ENCODE measurements at places on chromosomes 3 and 15.

DNA sequence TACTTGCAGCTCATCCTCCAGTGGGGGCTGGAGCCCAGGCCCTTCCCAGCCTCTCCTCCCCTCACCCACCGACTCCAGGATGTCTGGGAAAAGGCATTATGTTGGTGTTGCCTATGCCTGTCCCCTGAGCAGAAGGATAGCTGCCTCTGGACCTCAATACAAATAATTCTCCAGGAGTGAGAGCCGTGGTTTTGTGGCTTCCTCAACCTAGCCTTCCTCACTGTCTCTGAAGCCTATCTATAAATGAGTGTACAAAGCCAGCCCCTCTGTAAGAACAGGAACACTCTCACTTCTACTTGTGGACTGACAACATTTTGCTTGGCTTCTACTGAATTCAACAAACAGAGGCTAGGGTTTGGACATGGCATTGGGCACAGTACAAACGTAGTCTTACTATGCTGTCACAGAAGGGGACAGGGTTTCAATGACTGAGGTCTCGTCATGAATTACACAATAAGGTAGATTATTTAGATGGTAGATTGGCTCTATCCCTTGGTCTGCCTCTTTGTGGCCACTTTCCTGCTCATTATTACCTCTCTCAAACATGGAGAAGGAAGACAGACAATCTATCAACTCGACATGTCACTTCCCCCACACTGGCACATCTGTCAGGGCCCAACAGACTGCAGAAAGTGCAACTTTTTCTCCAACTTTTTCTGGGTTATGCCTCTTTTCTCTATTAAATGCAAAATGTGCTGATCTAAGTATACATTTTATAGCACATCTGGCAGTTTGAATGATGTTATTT, 82.8 kb upstream of the MEX3B start:
- DNase-seq: no peak

GRCh38 chr3:187044867-187045552, 94.3 kb downstream of the RPL39L start:
- no peak for DNase-seq

GRCh38 chr15:59306520-59307164, 66.0 kb downstream of the MYO1E start:
- no peak for DNase-seq

DNA sequence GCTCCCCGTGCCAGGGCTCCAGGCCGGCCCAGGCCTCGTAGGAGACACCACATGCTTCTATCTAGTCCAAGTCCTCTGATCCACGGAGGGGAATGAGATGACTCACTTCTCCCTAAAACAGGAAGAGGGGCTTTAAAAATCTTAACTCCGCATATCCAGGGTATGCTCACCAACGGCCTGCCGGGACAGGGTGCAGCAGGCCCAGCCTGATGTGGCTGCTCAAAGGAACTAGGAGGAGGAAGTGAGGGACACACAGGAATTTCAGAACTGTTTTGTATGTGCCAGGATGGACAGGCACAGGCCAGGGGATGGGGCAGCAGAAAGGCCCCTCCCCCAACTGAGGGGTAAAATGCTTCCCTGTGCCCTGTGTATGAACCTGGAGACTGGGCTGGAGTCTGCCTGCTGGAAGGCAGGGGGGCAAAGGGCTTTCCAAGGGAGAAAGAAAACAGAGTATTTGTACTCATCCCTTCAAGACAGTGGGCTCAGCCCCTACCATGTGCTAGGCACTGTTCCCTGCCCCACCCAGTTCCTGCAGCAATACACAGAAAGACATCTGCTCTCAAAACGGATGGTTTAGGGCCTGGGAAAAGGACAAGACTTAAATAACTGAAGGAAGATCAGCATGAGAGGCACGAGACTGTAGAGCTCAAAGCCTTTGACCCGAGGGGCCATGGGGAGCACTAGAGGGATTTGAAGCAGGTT, 22.1 kb downstream of the CHDH start:
- DNase-seq: no peak

GRCh38 chr3:156693166-156693565, 18.8 kb downstream of the TIPARP start:
- no peak for DNase-seq

DNA sequence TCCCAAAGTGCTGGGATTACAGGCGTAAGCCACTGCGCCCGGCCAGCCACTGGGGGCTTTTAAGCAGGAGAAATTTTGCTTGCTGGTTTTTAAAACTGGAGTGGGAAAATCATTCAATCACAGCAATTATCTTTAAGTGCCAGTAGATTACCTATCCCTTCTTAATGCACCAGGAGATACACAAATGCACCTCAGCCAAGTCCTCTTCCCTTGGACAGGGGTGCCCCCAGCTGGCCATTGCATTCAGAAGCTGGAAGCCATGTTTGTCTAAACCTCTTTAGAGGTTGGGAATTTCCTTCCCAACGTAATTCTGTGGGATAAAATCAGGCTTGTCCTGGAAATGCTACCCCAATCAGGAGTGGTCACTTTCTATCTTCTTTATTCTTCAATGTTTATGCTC, 26.6 kb downstream of the MIX23 start:
- DNase-seq: peak; percentile 70

- DNase-seq: no peak
Observed at GRCh38 chr3:57793737-57794187, 37.7 kb downstream of the SLMAP start.

- no peak for DNase-seq
Observed at GRCh38 chr3:173709026-173709425, 311.5 kb downstream of the NLGN1 start.

DNA sequence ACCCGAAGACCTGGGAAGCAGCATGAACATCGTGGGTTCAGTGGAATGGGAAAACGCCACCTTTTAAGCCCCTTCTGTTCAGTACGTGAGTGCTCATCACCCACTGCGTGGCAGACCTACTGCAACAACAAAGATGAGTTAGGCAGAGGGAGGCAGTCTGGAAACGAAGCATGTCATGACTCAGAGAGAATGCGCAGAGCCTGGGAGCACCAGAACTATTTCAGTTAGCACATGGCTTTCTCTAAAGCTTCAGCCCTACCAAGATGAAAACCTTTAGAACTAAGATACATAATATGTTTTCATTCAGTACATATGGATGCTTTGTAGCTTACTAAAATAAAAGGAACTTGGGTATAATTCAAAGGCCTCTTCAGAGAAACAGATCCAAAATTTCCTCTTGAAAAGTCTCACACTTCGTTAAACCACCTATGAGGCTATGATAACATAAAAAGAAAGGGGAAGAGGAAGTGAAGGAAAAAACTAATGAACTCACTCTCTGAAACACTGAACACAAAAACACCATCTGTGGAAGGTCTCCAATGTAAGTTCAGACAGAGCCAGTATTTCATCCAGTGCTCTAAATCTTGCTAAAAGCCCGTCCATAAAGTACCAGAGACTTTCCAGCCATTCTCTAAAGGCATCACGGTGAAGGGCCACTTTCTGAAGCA, 140.1 kb downstream of the OCA2 start:
- no peak for DNase-seq

DNA sequence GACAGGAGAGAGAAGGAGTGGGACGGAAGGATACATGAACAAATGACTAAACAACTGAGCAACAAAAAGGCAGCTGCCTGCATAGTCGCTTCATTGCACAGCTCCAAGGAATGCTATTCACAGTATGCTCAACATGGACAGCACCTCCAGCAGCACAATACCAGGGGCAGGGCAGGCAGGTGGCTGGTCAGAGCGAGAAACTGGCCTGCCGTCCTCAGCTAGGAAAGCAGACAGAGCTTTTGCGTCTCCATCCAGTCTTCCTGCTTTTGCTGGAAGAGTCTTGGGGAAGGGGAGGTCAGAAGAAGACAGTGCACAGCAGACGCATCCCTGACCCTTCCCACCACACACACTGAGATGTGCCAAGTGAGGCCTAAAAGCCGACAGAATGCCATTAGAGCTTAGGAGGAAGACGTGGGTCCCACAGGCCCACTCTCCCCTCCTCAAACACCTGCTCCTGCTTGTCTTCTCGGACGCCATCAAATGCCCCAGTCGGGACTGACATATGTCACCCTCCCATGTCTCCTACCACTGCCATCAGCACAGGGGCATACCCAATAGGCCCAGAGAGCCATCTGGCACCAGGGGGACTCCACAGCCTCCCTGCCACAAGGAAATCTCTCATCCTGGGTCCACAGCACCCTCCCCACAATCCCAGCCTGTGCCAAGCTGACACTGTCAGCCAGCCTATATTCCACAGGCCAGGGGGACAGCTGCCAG, 3.9 kb downstream of the RAB6B start:
- no peak for DNase-seq

- DNase-seq: no peak
Observed at GRCh38 chr3:46931631-46932331, 44.8 kb downstream of the CCDC12 start.

DNA sequence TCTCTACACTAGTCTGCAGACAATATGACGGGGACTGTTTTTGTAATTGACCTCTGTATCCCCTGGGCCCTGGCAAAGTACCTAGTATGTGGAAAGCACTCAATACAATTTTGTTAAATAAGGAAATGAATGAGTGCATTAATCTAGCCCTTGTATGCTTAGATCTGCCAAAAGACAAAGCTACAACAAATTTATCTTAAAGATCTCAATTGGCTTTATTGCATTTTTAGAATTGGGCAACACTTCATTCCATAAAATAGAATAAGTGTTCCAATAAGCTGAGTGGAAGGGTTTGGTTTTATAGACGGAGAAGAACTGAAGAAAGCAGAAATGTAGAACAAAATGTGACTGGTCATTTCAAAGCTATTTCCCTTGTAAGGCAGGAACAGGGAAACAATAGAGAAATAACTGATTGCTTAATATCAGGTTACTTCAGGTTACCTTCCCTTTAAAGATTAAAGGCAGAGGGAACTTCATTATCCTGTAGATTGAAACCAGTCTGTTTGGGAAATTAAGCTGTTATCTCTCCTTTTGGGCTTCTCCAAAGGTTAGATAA, 108.3 kb upstream of the MME start:
- no peak for DNase-seq

DNA sequence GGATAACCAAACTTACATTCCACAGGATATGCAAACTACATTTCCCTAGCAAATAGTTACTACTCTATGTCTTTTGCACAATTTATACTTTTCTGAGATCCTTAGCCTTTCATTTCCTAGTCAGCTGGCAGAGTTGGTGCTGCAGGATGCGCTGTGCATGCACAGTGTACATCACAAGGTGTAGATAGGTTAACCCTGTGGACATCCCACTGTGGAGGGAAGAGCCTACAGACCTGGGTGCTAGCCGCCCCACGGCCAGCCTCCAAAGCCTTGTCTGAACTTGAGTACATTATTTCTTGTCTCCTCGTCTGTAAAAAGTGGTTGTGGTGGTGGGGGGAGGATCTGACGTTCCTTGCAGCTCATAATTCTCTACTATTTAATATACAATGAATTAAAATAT, 3.5 kb downstream of the TNFSF10 start:
- no peak for DNase-seq

DNA sequence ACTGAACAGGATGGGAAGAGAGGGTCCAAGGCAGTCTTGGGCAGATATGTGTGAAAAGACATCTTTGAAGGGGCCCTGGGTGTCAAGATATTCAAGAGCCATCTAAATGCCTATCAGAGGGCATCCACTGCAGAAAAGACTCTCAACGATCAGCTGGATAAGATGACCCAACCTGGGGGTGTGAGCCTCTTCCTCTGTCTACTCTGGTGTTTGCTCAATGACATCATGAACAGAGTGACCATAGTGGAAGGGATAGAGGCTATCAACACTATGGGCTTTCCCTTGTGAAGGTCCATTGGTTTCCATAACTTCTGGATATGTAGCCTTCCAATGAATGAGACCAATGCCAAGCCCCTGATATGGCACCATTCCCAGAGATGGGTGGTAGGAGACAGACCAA, 42.1 kb downstream of the FAH start:
- no peak for DNase-seq

GRCh38 chr3:116716490-116716889, 6.9 kb downstream of the TUSC7 start:
- DNase-seq: no peak

DNA sequence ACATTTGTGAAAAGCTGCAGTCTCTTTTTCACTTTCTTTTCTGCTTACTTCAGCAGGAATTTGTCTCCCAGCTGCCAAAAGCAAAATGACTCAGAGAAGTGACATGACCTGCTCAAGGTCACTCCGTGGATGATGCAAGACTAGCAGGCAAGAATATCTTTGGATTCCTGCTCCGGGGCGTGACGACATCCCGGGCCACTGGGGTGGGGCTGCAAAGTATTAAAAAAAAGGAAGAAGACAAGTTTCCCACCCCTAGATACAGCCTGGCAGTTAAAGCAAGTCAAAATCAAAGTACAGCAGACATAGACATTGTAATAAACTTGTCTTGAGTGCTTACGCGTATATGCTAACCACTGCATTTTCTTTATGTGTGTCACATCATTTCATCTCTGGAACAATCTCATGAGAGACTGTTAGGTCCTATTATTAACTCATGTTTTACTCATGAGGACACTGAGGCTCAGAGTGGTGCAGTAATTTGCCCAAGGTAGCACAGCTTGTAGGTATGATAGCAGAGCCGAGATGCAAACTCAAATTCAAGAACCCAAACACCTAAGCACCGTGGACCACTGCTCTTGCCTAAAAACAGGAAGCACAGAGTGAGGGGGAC, 485.2 kb upstream of the PROK2 start:
- DNase-seq: no peak

GRCh38 chr15:96341513-96342405, 11.3 kb downstream of the NR2F2 start:
- no peak for DNase-seq

DNA sequence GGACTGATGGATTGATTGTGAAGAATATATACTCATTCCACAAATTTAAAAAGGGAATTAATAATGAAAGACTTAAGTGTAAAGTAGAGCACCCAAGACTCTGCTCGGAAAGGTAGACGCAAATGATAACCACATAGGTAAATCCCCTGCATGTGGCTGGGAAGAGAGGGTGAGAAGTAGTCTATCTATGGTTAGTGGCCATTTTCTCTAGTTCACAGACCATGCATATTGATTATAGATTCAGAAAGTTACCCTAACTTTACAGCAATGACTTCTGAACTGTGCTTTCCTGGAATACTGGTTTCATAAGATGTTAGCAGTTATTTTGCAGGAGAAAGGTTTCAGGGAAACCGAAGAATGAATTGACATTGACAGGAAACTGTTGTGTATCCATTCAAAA, 51.7 kb downstream of the CASR start:
- no peak for DNase-seq

- no peak for DNase-seq
Observed at GRCh38 chr3:124814620-124815421, 72.3 kb downstream of the ITGB5 start.

DNA sequence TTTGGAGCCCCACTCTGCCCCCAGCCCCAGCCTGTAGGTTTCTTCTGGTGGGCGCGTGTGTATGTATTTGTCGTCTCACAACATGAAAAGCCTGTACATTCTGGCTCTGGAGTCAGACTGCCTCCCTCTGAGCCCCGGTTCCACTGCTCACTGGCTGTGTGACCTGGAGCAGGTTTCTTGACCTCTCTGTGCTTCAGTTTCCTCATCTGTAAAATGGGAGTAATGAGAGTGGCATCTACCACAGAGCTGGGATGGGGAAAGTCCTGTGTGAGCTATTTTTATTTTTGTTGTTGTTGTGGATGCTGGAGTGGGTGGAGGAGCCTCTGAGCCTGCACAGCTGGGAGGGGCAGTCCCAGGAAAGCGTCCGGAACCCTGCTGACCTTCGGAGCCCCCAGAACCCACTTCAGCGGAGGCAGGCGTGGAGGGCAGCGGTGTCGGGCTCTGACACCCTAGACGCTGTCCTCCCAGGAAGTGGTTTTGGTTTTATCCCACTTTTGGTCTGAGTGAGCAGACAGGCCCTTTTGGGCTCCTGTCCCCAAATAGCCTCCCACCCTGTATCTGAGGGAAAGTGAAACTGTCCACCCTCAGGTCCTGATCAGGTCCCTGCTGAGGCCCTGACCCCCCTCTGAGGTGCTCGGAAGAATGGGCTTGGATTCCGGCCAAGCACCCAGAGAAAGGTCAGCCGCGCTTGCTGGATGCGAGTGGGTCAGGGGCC, 103.5 kb downstream of the CHSY1 start:
- DNase-seq: no peak
